ENCODE measurements at places on chromosomes 1 and 21.

- no peaks in the 10 kb centered on the region for H3K27me3 ChIP-seq
- H3K4me1 ChIP-seq, result no peaks in the 10 kb centered on the region
- no peak overlapping the region for H3K4me3 ChIP-seq
- no peak for DNase-seq
- H3K27ac ChIP-seq, result no peak overlapping the region
Measured at GRCh38 chr1:175471039-175471800, 272.2 kb downstream of the TNR start.

- no peaks in the 10 kb centered on the region for H3K27me3 ChIP-seq
- H3K4me3 ChIP-seq, result no peak overlapping the region
- no peak overlapping the region for H3K27ac ChIP-seq
- 0 out of 2 replicates have a peak, but pooled peaks cover 2% of the 10 kb centered on the region for H3K4me1 ChIP-seq
- H3K36me3 ChIP-seq, result no peaks in the 10 kb centered on the region
- DNase-seq, result no peak
Measured at GRCh38 chr21:44842721-44843445, 25.0 kb upstream of the SUMO3 start.

DNA sequence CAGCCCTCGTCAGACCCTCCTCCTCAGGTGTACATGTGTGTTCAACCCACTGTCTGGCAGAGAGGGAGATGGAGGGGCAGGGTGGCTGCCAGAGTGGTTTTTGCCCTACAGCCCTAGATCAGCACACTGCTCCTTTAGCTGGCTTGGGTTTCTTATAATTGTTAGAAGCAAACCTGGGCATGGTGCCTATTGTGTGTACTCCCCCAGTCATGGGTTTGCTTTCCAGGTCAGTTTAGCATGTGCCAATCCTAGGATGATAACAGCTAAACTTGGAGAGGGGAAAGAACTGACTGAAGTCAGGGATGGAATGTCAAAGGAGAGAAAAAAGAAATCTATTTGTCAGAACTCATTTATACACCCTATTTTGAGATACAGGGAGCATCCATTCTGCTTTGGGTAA, 63.3 kb downstream of the UCK2 start:
- no peaks in the 10 kb centered on the region for H3K27me3 ChIP-seq
- no peaks in the 10 kb centered on the region for H3K4me1 ChIP-seq
- no peak overlapping the region for H3K27ac ChIP-seq
- H3K4me3 ChIP-seq, result no peak overlapping the region
- DNase-seq, result no peak

DNA sequence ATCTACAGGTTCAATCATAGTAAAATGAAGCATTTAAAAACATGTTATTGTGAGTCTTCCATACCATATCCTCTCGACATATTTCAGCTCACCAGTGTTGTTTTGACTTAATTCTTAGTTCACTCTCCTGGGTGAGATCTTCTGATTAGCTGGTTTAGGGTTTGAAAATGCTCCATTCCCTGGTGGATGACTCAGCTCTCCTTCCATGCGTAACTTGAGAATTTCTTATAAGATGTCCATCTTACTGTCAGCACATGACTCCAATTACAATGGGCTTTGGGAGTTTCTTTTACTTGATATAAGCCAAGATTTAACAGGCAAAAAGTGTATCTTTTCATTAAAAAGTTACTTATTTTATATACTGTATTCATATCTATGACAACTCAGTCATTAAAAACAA, 476.5 kb downstream of the BRINP3 start:
- no peak for DNase-seq
- H3K4me1 ChIP-seq, result 0 out of 2 replicates have a peak, but pooled peaks cover 2% of the 10 kb centered on the region
- no peak overlapping the region for H3K4me3 ChIP-seq
- no peaks in the 10 kb centered on the region for H3K27me3 ChIP-seq
- H3K36me3 ChIP-seq, result no peaks in the 10 kb centered on the region

- DNase-seq, result no peak
- no peak overlapping the region for H3K4me3 ChIP-seq
- H3K27ac ChIP-seq, result no peak overlapping the region
Measured at GRCh38 chr1:35591211-35591610, 18.1 kb downstream of the TFAP2E start.

DNA sequence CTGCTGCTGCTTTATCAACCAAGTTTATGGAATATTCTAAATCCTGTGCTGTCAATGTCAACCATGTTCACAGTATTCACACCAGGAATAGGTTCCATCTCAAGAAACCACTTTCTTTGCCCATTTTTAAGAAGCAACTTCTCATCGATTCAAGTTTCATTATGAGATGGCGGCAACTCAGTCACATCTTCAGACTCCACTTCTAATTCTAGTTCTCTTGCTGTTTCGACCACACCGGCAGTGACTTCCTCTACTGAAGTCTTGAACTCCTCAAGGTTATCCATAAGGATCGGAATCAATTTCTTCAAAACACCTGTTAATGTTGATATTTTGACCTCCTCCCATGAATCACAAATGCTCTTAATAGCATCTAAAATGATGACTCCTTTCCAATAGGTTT, 39.7 kb upstream of the IFNLR1 start:
- H3K27ac ChIP-seq, result no peak overlapping the region
- no peak overlapping the region for H3K4me3 ChIP-seq
- H3K27me3 ChIP-seq, result no peaks in the 10 kb centered on the region
- no peak for DNase-seq

DNA sequence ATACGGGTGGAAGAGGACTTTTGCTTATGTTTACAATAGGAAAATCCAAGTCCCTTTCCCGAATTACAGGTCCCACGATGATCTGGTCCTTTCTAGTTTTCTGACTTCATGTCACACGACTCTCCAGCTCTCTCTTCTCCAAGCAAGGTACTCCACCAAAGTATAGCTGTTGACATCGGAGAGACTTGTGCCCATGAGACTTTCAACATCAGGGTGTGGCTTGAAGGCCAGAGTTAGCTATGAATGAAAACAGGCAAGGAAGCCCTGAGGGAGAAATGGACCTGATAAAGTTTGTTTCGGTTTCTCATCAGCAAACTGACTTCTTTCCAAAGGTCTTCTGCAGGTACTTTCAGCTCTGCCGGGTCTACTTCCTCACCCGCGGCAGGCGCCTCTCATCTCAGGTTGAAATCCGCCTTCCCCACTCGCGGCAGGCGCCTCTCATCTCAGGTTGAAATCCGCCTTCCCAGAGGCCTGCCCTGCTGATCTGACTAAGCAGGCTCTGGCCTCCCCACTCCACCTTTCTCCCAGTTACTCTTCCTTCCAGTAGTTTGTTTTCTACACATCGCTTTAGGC, 2.1 kb upstream of the PER3 start:
- DNase-seq, result no peak
- H3K36me3 ChIP-seq, result peaks cover 61% of the 10 kb centered on the region
- H3K4me3 ChIP-seq, result peak overlapping the region; percentile 75
- no peaks in the 10 kb centered on the region for H3K27me3 ChIP-seq
- no peaks in the 10 kb centered on the region for H3K4me1 ChIP-seq
- H3K27ac ChIP-seq, result no peak overlapping the region

DNA sequence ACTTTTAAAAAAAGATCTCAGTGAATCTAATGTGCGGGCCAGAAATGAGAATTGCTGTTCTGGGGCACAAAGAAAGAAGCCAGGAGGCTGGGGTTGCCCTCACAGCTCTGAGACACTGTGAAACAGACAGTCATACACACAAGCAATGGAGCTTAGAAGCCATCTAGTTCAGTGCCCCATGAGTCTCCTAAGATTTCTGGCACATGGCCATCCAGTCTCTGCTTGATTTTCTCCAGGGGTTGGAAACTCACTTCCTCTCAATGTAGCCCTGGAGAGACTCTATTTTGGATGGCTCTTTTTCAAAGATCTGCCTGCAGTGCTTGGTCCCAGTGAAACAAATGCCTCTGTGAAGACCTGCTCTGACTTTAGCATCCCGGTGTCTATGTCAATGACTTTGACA, 38.6 kb downstream of the KCNN3 start:
- no peak overlapping the region for H3K27ac ChIP-seq
- no peak overlapping the region for H3K4me3 ChIP-seq
- DNase-seq, result no peak
- no peaks in the 10 kb centered on the region for H3K27me3 ChIP-seq

DNA sequence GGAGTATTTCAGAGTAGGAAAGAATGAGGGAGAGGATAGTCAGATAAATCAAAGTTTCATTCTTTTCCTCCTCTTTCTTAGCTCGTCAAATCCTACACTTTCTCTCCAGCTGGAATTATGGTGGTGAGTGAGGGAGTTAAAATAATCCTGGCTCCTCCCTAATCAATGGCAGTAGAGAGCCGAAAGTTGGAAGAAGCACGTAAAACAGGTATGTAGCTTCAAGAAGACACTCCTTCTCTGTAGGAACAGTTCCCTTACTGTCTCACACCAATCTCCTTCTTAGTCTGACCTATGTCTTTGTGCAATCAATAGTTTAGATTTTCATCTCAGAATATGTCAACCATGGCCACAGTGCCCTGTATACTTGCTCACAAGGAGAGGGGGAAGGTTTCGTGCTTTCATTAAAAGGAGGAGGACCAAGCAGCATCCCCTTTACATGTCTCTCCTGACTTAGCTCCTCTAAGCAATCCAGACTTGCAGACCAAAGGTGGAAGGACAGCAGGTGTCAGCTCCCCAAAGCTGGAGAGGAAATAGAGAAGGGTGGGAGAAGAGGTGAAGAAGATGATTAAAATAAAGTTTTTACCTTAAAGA, 878 bp downstream of the MINDY1 start:
- H3K4me1 ChIP-seq, result peaks cover 5% of the 10 kb centered on the region
- H3K36me3 ChIP-seq, result peaks cover 4% of the 10 kb centered on the region
- no peaks in the 10 kb centered on the region for H3K27me3 ChIP-seq
- DNase-seq, result no peak
- peak overlapping the region; percentile 67 for H3K4me3 ChIP-seq

DNA sequence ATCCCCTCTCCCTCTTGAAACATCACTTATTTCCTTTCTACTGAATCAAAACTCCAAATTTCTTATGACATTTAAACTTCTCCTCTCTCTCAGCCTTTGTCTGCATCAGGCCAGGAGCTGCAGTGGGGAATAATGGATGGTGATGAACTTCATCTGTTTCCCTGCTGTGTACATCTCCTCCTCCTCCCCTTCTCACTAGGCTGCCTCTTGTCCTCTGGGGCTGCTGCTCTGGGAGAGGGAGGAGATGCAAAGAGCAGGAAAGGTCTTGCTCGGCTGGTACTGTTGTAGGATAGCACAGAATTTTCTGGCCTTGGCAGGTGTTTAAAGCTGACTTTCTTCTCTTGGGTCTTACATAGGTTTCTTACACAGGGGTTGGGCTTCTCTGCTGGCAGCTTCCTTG, 31.1 kb upstream of the FMOD start:
- DNase-seq, result no peak
- H3K27ac ChIP-seq, result no peak overlapping the region
- no peaks in the 10 kb centered on the region for H3K27me3 ChIP-seq
- no peak overlapping the region for H3K4me3 ChIP-seq
- no peaks in the 10 kb centered on the region for H3K36me3 ChIP-seq
- no peaks in the 10 kb centered on the region for H3K4me1 ChIP-seq

GRCh38 chr1:214289574-214290272, 8.8 kb downstream of the SMYD2 start:
- H3K36me3 ChIP-seq, result no peaks in the 10 kb centered on the region
- peak; percentile 83 for DNase-seq
- H3K27ac ChIP-seq, result no peak overlapping the region
- H3K27me3 ChIP-seq, result peaks cover 18% of the 10 kb centered on the region
- peak overlapping the region; percentile 65 for H3K4me3 ChIP-seq

DNA sequence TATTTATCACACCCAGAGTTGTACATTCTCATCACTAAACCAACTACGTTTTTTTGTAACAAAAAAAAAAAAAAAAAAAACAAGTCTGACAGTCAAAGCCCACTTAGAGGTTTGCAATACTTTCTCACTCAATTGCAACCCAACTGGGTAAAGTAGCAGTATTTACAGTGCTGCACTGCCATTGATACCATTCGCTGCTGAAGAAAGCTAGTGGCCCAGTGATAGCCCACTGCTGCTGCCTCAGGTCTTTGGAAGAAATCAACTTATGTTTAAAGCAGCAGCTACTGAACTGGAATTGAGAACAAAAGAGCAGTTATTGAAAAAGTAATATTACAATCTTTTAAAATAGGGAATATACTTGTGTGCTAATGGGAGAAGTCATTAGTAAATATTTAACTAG, 2.7 kb downstream of the HNRNPU start:
- H3K4me1 ChIP-seq, result no peaks in the 10 kb centered on the region
- DNase-seq, result no peak
- H3K36me3 ChIP-seq, result peaks cover 62% of the 10 kb centered on the region
- peak overlapping the region; percentile 92 for H3K4me3 ChIP-seq
- no peak overlapping the region for H3K27ac ChIP-seq

GRCh38 chr1:239655023-239655422, 268.7 kb downstream of the CHRM3 start:
- H3K36me3 ChIP-seq, result peaks cover 4% of the 10 kb centered on the region
- H3K4me3 ChIP-seq, result no peak overlapping the region
- no peaks in the 10 kb centered on the region for H3K27me3 ChIP-seq
- no peak for DNase-seq
- no peaks in the 10 kb centered on the region for H3K4me1 ChIP-seq

DNA sequence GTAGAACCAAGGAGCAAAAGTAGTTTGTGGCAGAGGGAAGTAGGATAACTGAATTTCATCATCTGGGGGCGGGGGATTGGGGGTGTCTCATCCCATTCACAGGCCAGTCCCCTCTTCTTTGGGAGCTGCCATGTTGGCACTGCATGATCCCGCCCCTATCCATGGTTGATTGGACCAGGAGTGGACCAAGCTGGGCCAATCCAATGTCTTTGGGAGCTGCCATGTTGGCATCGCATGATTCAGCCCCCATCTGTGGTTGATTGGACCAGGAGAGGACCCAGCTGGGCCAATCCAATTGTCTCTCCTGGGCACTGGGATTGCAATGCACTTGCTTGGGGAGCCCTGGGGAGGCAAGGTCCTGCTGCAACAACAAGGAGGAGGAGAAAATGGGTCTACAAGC, 12.3 kb upstream of the ALPL start:
- H3K27ac ChIP-seq, result no peak overlapping the region
- H3K4me3 ChIP-seq, result no peak overlapping the region
- no peaks in the 10 kb centered on the region for H3K36me3 ChIP-seq
- no peak for DNase-seq

DNA sequence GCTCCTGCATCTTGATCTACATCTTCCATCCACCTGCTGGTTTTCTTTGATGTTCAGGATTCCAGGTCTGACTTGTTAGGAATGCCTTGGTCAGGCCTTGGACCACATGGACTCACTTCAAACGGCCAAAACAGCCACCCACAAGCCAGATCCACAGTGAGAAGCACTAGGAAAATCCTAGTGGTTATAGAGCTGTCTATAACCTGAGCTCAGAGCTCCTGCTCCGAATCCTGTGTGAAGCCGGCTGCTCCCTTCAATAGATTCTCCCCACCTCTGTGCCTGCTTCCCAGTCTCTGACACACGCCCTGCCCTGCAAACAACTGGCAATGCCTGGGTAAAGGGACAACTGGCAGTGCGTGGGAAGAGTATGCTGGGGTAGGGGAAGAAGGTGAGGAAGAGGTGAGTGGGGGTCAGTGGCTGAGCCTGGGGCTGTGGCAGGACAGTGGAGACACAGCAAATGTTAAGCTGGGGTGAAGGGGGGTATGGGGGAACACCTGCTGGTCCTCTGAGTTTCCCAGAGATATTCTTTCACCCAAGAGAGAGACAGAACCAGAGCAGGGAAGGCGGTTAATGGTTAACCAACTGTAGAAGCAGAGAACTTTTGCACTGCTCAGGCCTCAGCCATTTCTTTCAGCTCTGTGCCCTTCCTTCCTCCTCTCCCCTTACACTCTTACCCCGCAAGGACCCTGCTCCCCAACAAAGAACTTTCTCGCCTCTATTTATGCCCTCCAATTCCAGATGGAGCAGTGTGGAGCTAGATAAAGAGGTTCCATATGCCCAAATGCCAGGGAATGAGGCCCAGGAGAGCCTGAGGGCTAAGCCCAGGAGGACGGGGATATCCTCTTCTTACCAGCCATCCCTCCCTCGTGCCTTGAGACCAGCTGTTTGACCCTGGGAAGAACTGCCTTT, 4.5 kb downstream of the PLXNA2 start:
- DNase-seq, result no peak
- H3K4me3 ChIP-seq, result no peak overlapping the region
- H3K36me3 ChIP-seq, result no peaks in the 10 kb centered on the region
- no peaks in the 10 kb centered on the region for H3K4me1 ChIP-seq
- no peak overlapping the region for H3K27ac ChIP-seq

Measured in H9 (cell line).